ENCODE measurements at places on chromosomes 2 and 18. TPM values are rescaled to one million over a fixed set of nuclear protein-coding genes. Genes with fewer than 3 reads are reported as not detected.

DNA sequence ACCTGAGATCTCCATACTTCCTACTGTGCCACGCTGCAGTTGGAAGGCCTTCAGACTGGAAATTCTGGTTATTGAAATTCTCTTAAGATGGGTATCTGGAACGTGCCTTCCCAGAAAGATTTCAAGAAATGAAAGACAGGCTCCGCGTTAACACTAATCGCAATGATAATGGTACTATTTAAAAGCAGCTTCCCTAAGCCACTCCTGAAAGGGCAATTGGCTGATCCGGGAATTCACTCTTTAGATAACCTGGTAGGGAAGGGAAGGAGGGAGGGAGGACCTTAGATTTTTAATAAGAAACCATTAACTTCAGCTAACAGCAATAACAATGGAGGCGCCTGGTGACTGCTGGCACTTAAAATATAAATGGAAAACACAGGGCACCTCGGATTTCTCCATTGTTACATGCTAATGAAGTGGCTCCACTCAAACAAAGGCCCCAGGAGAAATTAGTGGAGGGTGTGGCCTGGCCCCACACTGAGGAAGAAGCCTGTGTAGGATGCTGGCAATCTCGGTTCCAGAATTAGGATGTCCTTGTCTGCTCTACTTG is 22.5 kb upstream of the MTA3 start:
- H3K27ac ChIP-seq: no peak overlapping the region
- no peaks in the 10 kb centered on the region for H3K27me3 ChIP-seq
- DNase-seq: no peak
- H3K4me1 ChIP-seq: peaks cover 14% of the 10 kb centered on the region
- H3K4me3 ChIP-seq: no peak overlapping the region
- no peaks in the 10 kb centered on the region for H3K36me3 ChIP-seq

The NAPG gene
- total RNA-seq: 31.0 TPM

The CHRNG gene
- total RNA-seq: not detected

The TDRD15 gene
- 1.9 TPM for total RNA-seq

The EIF2B4 gene
- 32.9 TPM for total RNA-seq

The CNRIP1 gene
- not detected for total RNA-seq

The MBD5 gene
- 35.1 TPM for total RNA-seq

DNA sequence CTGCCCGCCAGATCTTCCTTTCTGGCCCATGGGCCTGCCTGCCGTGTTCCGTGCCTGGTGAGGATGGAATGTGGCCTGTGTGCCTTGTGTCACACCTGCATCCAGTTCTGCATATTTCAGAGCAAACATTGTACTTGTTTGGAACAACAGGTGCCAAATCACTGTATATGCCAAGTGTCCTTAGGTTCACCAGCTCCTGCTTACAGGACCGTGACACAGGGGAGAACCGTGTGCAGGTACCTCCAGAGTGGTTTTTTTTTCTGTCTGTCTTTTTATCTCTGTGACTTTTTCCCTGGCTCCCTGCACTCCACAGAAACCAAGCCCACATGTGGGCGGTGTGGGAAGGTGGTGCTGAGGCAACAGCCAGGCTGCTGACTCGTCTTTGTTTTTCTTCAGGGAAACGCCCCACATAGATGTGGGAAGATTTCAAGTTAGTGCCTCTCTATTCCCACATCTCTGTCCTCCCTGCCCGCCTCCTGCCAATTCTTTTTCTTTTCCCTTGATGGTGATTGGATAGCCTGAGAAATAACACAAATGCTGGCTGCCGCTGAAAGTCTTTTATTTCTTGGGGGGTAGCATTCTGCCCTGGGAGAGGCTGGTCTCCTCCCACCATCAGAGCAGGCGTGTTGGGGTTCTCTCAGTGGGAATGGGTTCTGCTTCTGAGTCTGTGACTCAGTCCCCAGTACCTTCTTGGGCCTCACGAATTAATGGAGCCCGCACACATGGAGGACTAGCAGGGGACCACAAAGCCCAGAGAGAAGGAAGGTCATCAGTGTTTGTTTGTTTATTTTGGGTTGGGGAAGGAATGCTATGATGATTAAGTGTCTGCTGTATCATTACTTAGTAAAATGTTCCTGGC is 21.4 kb downstream of the GRHL1 start:
- H3K4me1 ChIP-seq: peaks cover 66% of the 10 kb centered on the region
- H3K27me3 ChIP-seq: no peaks in the 10 kb centered on the region
- peak; percentile 20 for DNase-seq
- H3K36me3 ChIP-seq: peaks cover 37% of the 10 kb centered on the region
- peak overlapping the region; percentile 76 for H3K27ac ChIP-seq

GRCh38 chr2:31205186-31205585 is 12.1 kb downstream of the CAPN14 start:
- H3K27ac ChIP-seq: no peak overlapping the region
- no peaks in the 10 kb centered on the region for H3K36me3 ChIP-seq
- no peaks in the 10 kb centered on the region for H3K4me1 ChIP-seq
- H3K27me3 ChIP-seq: no peaks in the 10 kb centered on the region
- no peak overlapping the region for H3K4me3 ChIP-seq
- no peak for DNase-seq

DNA sequence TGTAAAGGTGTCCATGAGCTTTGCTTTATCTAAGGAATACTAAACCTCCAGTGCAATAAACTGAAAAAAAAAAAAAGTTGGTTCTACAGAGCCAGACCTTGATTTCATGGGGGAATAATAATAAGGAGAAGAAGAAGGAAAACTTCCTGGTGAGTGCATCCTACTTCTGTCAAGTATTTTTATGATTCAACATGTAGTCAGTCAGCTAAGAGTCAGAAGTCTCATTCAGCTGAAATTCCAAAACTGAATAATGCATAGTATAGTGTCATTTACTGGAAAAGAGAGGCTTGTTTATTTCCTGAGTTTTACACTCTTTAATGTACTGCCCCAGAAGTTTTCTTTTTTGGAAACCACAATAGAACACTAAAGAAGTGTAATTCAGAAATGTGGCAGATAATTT is 77.8 kb upstream of the TACR1 start:
- no peaks in the 10 kb centered on the region for H3K27me3 ChIP-seq
- peaks cover 14% of the 10 kb centered on the region for H3K4me1 ChIP-seq
- H3K27ac ChIP-seq: no peak overlapping the region
- H3K4me3 ChIP-seq: no peak overlapping the region

- peak; percentile 30 for DNase-seq
- H3K4me1 ChIP-seq: peaks cover 11% of the 10 kb centered on the region
- H3K4me3 ChIP-seq: peak overlapping the region; percentile 84
- no peaks in the 10 kb centered on the region for H3K27me3 ChIP-seq
- peaks cover 22% of the 10 kb centered on the region for H3K36me3 ChIP-seq
Observed at GRCh38 chr2:95158891-95159619, 593 bp downstream of the ZNF514 start.

DNA sequence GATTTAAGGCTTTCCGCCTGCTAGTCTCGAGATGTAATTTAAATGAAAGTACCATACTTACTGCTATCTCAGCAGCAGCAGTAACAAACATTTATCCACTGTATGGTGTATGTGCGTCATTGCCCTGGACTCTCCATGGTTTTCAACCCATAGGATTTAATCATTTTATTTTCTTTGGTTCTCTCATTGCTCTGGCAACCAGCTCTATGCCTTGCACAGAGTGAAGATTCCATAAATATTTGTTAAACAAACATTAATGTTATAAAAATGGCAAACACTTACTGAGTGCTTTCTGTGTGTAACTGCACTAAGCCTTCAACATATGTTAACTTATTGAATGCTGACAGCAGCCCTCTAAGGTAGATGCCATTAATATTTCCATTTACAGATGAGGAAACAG is 1.3 kb upstream of the LMAN1 start:
- no peak for DNase-seq
- H3K27ac ChIP-seq: no peak overlapping the region
- no peaks in the 10 kb centered on the region for H3K27me3 ChIP-seq

DNA sequence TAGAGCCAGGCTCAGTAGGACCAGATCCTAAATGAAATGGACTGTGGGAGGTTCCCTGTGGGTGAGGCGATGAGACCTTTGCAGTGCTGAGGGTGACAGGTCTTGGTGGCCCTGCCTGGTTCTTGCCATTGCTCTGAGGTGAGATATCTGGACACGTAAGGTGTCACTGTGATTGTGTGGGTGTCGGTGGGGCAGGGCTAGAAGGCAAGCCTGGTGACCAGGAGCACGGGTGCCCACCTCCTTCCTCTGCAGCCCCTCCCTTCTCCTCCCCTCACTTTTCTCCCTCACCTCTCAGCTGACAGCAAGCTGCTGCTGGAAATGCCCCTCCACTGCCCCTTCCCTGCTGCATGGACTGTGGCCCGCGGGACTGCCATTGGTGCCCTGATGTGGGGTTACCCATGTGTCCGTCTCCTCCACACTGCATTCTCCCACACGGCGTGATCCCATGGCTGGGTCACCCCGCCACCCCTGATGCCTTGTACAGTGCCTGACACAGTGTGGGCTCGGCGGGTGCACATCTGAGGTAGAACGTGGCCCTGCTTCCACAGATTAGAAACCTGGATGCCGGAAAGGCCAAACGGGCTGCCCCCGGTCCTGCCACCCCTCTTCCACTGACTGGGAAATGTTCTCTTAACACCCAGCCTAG is 55.6 kb upstream of the FOSL2 start:
- no peaks in the 10 kb centered on the region for H3K36me3 ChIP-seq
- no peak overlapping the region for H3K4me3 ChIP-seq
- H3K4me1 ChIP-seq: peaks cover 26% of the 10 kb centered on the region
- H3K27ac ChIP-seq: no peak overlapping the region

DNA sequence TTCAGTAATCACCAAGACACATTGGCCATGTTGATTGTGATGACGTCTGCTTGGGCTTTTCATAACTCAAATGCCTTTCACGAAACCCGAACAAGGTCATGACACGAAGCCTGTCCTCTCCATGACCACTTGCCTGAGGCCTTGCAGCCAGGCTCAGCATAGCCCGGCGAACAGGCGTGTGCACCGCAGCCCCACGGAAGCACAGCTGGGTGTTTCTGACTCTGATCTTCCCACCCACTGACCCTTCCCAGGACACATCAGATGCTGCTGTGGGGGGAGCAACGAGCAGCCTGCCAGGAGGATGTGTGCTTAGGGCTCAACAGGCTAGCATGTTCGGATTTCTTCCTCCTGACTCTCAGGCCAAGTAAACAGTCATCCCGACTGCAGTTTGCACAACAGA is 369.4 kb upstream of the SALL3 start:
- H3K27me3 ChIP-seq: peaks cover 61% of the 10 kb centered on the region
- DNase-seq: no peak
- no peaks in the 10 kb centered on the region for H3K36me3 ChIP-seq

The MC2R gene
- not detected for total RNA-seq

DNA sequence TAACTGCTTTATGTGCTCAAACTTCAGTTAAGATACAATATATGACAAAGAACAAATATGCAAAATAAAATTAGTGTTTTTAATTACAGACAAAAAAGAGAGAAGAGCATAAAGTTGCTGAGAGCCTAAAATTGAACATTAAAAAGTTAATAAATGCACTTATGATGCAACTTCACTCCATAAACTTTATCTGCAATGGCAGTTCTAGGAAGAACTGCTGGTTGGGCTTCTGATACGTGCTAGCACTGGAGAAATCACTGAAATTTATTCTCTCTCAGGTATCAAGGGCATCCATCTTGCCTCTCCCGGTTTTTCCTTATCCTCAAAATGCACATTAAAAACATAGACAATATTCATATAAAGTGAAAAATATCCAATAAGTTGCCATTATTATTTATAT is 35.7 kb downstream of the MYO3B start:
- DNase-seq: no peak
- no peak overlapping the region for H3K27ac ChIP-seq
- H3K27me3 ChIP-seq: no peaks in the 10 kb centered on the region
- no peak overlapping the region for H3K4me3 ChIP-seq
- no peaks in the 10 kb centered on the region for H3K4me1 ChIP-seq

The STPG4 gene
- total RNA-seq: 6.5 TPM

GRCh38 chr2:202790676-202791075 is 80.9 kb downstream of the ICA1L start:
- H3K36me3 ChIP-seq: no peaks in the 10 kb centered on the region
- no peak for DNase-seq
- H3K4me3 ChIP-seq: no peak overlapping the region
- H3K27ac ChIP-seq: no peak overlapping the region

GRCh38 chr2:186590350-186590758 is 498 bp downstream of the ITGAV start:
- peak overlapping the region; percentile 68 for H3K27ac ChIP-seq
- peaks cover 20% of the 10 kb centered on the region for H3K4me1 ChIP-seq
- peak overlapping the region; percentile 62 for H3K4me3 ChIP-seq
- no peaks in the 10 kb centered on the region for H3K27me3 ChIP-seq
- no peak for DNase-seq

GRCh38 chr2:164335947-164336346 is 285.3 kb downstream of the GRB14 start:
- H3K36me3 ChIP-seq: no peaks in the 10 kb centered on the region
- DNase-seq: no peak
- H3K27me3 ChIP-seq: no peaks in the 10 kb centered on the region
- no peaks in the 10 kb centered on the region for H3K4me1 ChIP-seq
- no peak overlapping the region for H3K27ac ChIP-seq

GRCh38 chr2:58387701-58388100 is 146.6 kb upstream of the FANCL start:
- peaks cover 8% of the 10 kb centered on the region for H3K4me1 ChIP-seq
- peak overlapping the region; percentile 36 for H3K27ac ChIP-seq
- no peaks in the 10 kb centered on the region for H3K27me3 ChIP-seq
- peak; percentile 60 for DNase-seq

The CRYBA2 gene
- not detected for total RNA-seq

The DCC gene
- total RNA-seq: not detected

DNA sequence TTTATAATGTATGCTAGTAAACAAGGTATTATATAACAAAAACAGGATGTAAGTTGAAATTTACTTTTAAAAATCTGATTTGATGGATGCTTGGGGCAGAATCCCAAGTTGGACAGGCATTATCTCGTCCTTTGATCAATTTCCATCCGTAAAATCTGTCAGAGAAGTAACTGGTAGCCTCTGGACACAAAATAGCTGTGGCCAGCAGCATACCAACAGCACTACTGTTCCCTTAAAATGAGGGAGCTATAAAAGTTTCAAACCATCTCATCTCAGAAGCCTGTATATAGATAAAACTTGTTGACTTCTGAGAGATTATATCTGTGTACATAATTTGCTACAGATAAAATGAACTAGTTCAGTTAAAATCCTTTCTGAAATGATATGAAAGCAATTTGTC is 14.7 kb upstream of the METAP1D start:
- DNase-seq: no peak
- no peak overlapping the region for H3K4me3 ChIP-seq
- H3K36me3 ChIP-seq: peaks cover 16% of the 10 kb centered on the region
- no peak overlapping the region for H3K27ac ChIP-seq
- H3K27me3 ChIP-seq: no peaks in the 10 kb centered on the region
- H3K4me1 ChIP-seq: no peaks in the 10 kb centered on the region

Data from PC-9 (cell line).